ENCODE measurements at places on chromosomes 4 and X.

DNA sequence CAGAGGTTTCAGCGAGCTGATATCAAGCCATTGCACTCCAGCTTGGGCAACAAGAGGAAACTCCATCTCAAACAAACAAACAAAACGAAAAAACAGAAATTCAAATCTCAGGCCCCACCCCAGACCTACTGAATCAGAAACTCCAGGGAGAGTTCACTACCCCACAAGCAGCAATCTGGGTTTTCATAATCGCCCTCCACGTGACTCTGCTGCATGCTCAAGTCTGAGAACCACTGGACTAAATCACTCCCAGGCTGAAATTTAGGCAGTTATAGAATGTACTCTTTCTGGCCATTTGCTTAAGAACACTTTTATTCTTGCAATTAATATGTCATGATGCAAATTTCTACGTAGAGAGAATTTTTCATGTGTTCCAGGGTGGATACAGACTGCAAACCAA is 287.3 kb downstream of the USP46 start:
- no peak for DNase-seq

GRCh38 chr4:7323872-7324650 is 110.7 kb downstream of the PSAPL1 start:
- DNase-seq: no peak

- no peak for DNase-seq
Observed at GRCh38 chr4:97411356-97411755, 731.9 kb downstream of the STPG2 start.

DNA sequence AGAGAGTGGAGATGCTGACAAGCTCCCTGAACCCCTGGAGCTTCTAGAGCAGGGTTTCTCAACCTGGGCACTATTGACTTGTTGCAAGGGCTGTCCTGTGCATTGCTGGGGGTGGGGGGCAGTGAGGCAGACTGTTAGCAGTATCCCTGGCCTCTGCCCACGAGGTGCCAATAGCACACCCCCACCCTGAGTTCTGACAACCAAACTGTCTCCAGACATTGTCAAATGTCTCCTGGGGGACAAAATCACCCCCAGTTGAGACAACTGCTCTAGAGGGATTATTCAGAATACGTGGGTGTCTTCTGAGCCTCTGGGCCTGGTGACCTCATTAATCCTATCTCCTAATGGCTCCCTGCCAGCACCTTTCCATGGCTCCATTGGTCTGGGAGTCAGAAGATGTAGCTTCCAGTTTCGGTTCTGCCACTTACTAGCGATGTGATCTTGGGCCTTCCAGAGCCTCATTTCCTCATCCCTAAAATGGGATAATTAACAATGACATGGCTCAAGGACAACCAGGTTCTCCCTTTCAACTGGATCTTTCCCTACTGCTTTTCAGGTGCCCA is 17.6 kb upstream of the PJA1 start:
- no peak for DNase-seq

DNA sequence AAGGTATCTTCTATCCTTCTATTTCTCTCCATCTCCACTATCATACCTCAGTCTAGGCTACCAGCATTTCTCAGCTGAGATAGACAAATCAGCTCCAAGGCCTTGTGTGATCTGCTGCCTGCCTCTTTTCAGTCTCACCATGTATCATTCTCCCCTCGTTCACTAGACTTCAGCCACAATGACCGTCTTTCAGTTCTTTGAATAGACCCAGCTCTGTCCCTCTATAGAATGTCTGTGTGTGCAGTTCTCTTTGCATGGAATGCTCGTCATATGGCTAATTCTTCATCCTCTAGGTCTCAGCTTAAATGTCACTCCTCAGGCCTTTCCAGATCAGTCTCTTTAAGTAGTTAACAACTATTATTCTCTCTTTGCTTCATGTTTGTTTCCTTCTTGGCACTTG is 6.5 kb downstream of the IGBP1 start:
- DNase-seq: no peak

GRCh38 chrX:14832151-14832550 is 40.7 kb downstream of the FANCB start:
- DNase-seq: no peak

Measured in activated CD8-positive, alpha-beta memory T cell treated with anti-CD3 and anti-CD28 coated beads for 1 hour (primary cell).